Activated CD4-positive, alpha-beta memory T cell treated with anti-CD3 and anti-CD28 coated beads, Interleukin-2, amount 10 ng/mL, durations not matched to agents 7 days and 5 days (primary cell): ENCODE measurements at places on chromosomes 3 and 15. TPM values are rescaled to one million over a fixed set of nuclear protein-coding genes. Genes with fewer than 3 reads are reported as not detected.

The CPNE9 gene
- 0.33 TPM for total RNA-seq

The QTRT2 gene
- total RNA-seq, result 25.6 TPM

The ITIH4 gene
- 16.2 TPM for total RNA-seq

DNA sequence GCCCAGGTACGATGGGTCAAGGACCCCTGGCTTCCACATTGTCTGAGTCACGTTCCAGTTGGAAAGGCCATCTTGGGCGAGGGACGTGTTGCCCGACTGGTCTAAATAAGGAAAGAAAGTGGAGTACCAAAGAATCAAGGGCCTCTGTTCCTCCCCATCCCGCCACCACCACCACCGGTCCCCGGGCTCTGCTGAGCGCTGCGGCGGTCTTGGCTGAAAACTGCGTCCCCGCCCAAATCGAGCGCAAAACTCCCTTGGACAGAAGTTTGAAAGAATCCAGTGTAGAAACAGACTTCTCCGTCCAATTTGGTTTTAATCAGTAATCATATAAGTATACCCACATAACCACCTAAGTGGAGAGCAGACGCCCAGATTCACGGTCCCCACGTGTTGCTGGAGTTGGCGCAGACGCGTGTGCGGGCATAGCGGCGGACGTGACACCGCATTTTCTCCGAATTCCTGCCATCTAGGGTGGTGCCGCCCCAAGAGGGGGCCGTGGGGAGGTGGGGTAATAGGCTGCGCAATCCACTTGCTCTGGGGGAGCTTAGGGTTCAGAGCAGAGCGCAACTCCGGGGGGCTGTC, 243.8 kb upstream of the TOPAZ1 start:
- no peak for DNase-seq
- H3K27ac ChIP-seq, result peak overlapping the region; percentile 35
- H3K36me3 ChIP-seq, result peaks cover 8% of the 10 kb centered on the region
- H3K27me3 ChIP-seq, result peaks cover 83% of the 10 kb centered on the region

DNA sequence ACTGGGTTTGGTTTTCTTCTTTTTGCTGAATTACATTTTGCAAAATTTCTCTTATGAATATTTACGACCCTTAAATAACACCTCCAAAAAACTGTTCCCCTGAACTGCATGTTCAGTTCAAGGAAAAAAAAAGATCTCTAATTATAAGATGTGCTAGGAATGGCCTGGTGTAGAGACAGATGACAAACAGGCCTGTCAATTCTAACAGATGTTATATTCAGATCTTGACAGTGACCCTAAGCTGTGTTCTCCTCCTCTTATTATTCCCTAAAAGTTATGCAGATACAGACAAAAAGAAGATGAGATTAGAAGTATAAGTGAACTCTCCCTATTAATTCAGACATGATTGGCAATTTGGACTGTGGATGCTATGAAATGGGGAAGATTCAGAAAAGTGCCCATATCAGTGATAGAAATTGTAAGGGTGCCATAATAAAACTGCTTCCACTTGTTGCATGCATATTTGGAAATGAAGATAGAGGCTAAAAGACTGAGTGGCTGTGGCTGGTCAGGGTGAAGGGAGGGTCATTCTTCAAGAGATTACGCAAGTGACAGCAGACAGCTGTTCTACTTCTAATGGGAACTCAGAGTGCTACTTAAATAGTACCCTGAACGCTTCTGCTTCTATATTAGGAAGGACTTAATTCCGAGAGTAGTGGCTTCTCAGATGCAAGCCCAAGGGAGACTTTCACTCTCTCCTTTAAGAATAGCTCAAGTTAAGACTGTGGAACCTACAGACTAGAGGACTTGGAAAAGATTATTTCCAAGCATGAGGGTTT, 75.5 kb downstream of the ADAMTS9 start:
- no peaks in the 10 kb centered on the region for H3K4me1 ChIP-seq
- H3K27me3 ChIP-seq, result no peaks in the 10 kb centered on the region
- DNase-seq, result no peak
- H3K27ac ChIP-seq, result no peak overlapping the region

- DNase-seq, result no peak
- no peak overlapping the region for H3K4me3 ChIP-seq
- no peak overlapping the region for H3K27ac ChIP-seq
- no peaks in the 10 kb centered on the region for H3K36me3 ChIP-seq
Observed at GRCh38 chr3:169026543-169027182, 636.8 kb downstream of the MECOM start.

GRCh38 chr3:65604863-65605526, 433.7 kb downstream of the MAGI1 start:
- H3K36me3 ChIP-seq, result no peaks in the 10 kb centered on the region
- no peak overlapping the region for H3K4me3 ChIP-seq
